NCI-H146 (cell line): ENCODE measurements at places on chromosomes 7 and 10.
A peak's percentile ranks its signal among the peaks of the same experiment; 100 is the strongest.

DNA sequence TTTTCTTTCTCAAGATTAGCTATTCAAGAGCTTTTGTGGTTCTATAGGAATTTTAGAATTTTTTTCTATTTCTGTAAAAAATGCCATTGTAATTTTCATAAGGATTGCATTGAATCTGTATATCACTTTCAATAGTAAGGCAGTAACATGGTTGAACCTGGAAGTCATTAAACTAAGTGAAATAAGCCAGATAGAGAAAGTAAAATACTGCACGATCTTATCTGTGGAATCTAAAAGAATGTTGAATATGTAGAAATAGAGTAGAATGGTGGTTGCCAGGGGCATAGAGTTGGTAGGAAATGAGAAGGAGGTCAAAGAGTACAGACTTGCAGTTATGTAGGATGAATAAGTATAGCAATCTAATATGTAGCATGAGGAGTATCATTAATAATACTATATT, 1073.5 kb upstream of the LRRN3 start:
- no peak for DNase-seq

DNA sequence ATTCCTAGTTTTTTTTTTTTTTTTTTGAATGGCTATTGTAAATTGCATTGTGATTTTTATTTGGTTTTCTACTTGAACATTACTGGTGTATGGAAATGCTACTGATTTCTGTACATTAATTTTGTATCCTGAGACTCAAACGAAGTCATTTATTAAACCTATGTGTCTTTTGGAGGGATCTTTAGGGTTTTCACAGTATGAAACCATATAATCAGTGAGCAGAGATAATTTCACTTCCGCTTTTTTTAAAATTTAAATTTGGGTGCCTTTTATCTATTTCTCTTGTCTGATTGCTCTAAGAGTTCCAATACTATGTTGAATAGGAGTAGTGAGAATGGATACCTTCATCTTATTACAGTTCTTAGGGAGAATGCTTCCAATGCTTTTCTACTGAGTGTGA, 102.7 kb downstream of the ZWINT start:
- DNase-seq: no peak

- DNase-seq: no peak
Observed at GRCh38 chr7:106693677-106694353, 32.9 kb upstream of the CCDC71L start.

- DNase-seq: no peak
Observed at GRCh38 chr10:121159670-121160069, 308.5 kb downstream of the WDR11 start.

- no peak for DNase-seq
Observed at GRCh38 chr10:96122824-96123223, 7.3 kb upstream of the ZNF518A start.

DNA sequence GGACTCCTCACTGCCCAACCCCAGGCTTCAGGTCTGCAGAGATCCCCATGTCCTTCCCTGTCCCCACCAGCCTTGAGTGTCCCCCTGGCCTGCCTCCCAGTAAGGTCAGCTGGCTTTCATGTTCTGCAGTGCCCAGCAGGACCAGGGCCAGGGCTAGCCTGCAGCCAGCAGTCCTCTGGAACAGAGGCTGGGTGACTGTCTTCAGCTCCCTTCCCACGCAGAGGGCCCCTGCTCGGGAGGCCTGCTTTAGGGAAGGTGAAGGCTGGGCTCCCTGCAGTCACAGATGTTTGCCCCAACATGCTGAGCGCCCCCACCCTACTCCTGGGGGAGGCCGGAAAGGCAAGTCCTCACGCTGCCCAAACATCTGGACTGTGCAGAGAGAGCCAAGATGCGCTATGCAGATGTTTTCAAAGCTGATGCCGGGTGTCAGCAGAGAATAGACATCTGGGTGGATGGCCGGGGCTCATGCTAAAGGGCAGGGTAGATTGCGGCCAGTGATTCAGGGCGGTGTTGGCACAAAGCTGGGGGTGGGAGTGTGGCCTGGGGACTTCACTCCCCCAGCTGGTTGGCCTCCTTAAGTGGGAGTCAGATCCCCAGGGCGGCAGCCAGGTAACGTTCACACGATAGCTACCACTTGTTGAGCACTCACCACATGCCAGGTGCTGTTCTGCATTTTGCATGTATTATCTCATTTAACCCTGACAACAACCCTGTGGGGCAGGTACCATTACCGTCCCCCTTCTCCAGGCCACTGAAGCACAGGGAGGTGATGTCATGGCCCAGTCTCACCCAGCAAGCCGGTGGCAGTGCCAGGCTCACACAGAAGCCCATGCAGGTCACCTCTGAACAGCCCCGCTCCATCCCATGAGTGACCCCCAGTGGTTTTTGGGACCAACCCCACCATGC, 71.2 kb upstream of the COL13A1 start:
- no peak for DNase-seq

- no peak for DNase-seq
Observed at GRCh38 chr10:86556532-86556931, 34.9 kb upstream of the WAPL start.

DNA sequence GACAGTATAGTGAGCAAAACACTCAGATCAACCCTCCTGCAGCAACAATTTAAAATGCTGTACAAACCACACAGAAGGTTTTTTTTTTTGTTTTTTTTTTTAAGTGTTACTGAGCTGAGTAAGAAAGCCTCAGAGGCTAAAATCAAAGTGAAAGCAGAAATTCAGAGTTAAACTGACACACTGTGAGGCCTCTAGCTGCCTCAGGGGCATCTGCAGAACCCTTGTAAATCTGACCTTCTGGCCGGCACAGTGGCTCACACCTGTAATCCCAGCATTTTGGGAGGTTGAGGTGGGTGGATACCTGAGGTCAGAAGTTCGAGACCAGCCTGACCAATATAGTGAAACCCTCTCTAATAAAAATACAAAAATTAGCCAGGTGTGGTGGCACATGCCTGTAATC, 7.4 kb upstream of the GNA12 start:
- DNase-seq: no peak

DNA sequence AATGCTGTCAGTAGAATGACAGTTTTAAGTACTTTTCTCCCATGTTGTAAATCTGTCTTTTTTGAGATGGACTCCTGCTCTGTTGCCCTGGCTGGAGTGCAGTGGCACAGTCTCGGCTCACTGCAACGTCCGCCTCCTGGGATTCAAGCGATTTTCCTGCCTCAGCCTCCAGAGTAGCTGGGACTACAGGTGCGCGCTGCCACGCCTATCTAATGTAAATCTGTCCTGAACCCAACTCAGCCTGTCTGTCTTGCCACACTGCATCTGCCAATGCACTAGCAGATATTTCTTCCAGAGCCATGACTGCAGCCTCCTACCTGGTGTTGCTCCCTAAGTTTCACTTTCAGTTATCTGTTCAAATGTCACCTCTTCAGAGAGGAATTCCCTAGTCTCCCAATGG, 264.1 kb downstream of the PHF14 start:
- DNase-seq: peak; percentile 17

DNA sequence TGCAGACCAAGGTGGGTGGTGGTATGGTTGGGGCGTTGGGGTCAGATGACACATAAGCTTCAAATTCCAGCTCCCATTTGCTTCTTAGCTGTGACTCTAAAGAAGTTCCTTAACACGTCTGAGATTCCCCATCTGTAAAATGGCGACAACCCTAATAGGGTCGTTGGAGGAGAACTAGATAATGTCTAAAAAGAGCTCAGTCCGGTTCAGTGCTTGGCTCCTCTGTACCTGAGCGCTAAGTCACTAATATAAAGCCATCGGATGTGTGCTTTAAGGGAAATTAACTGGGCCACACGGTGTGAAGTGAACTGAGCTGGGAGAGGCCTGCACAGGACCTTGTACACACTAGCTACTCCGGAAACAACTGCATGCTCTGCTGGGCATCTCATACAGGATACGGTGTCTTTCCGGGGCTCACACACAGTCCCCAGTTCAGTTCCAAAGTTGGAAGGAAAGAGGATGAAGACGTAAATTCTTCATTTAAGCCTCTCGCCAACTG, 476 bp upstream of the ZFYVE27 start:
- no peak for DNase-seq

- no peak for DNase-seq
Observed at GRCh38 chr10:58903071-58903470, 273.4 kb upstream of the PHYHIPL start.

DNA sequence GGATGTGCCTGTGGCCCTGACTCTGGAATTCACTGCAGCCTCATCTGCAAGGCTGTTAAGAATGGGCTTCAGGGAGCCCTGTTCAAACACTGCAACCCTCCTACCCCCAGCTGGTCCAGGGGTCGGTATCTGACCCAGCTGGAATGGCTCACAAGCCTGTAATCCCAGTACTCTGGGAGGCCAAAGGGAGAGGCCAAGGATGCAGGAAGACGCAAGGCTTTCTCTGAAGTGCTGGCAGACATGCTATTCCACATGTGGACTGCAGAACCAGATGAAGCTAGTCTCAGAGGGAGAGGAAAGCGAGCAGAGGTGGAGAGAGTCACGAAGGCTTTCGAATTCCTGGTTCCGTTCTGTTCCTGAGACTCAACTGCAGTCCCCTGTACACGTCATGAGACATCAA, 45.0 kb downstream of the ESYT2 start:
- DNase-seq: no peak

DNA sequence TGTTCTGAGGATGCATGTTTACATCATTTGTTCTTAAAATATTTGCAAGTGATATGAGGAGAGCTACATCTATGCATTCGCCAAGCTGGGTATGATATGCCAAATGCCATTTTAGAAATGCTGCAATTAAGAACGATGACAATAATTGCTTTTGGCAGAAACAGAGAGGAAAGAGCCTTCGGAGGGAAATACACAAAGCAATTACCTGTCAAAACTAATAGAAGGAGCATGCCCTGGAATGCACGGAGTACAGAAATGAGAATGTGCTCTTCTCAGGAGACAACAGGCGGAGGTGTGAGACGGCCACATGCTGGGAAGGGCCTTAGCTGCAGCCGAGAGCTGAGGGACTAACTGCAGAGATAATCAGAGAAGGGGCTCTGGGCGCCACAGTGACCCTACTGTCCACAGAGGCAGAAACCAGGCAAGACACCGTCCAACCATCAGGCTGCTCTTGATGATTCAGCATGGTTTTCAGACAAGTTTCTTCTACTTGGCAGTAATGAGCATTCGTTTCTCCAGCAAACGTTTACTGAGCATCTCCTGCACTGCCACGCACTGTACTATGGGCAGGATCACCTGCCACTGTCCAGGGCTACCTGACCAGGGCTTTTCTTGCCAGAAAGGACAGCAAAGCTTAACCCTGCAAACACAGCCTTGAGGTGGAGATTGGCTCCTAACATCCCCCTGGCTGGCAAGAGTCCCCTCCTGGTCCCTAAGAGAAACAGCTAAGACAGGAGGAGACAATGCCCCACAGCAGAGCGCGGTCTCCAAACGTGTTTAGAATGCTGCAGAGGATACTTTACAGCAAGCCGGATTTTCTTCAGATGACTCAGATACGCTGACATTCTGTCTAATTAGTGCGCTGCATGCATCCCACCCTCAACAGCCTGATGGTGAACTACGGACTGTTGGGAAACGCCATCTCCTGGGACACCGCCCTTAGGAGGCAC, 18.1 kb downstream of the VIPR2 start:
- DNase-seq: no peak

DNA sequence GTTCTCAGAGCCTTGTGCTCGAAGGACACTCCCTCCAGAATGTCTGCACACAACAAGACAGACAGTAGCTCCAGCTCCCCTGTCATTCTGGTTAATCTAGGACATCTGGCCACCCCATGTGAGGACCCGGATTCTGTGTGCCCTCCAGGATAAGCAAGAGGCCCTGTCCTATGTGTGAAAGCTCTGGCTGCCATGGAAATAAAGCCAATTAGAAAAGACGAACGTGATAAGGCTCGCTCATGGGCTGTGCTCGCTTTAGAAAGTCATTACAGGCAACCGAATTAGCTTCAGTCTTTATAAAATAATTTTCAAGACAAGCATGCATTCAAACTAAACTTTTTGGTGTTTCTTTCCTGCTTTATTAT, 263.4 kb downstream of the INHBA start:
- no peak for DNase-seq

DNA sequence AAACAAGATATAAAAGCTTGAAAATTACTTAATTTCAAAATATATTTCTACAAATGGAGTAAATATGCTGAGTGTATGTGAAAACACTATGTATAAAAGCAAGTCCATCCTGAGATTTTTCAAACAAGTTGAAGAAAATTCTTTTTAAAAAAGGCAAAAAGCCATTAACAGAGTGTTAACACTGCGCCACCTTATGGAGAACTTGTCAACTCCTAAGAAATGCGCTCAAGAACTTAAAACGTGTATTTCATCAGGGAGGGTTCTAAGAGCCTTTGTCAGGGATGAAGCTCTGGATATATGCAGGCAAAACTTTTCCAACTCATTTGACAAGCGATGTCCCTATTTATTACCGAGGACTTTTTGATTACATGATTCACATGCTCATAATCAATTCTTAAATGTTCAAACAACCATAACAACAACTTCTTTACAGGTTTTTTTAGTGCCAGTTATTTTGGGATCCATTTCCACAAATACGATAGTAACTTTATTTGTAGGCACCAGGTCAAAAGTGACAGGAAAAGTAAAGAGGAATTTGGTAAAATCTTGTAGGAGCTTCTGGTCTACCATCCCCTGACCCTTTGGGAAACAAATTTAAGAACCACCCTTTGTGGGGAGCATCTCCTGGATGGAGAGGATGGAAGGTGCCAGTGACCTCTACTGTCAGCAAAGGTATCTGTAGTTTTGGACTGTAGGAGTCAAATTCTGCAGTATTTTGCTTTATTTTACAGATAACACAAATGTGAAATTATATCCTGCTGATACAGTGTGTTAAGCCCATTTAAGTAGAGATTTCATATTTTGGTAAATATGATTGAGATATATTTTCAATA, 23.2 kb downstream of the CALCR start:
- peak; percentile 33 for DNase-seq

- DNase-seq: no peak
Observed at GRCh38 chr7:32047075-32047474, 23.1 kb downstream of the PDE1C start.

DNA sequence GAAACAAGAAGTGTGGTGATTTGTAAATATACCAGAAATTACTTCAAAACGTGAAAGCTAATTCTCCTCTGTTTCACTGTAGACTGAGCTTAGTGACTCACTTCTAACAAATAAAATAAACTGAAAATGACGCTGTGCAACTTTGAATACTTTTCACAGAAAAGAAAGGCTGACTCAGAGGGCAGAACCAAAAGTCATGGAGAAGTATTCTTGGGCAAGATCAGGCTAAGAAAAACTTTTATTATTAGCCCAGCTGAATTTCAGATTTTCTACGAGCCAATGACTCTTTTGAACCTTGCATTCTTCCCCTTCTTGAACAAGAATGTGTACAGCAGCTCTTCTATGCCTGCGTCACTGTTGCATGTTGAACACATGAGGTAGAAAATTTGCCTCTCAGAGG, 527.3 kb upstream of the GHITM start:
- no peak for DNase-seq
